ENCODE measurements at places on chromosomes 11 and 22.
A peak's percentile ranks its signal among the peaks of the same experiment; 100 is the strongest.

GRCh38 chr22:37378642-37379058 lies 48.6 kb downstream of the ELFN2 start:
- DNase-seq = no peak

- DNase-seq = no peak
Observed at GRCh38 chr22:33270596-33270995, 212.4 kb upstream of the SYN3 start.

DNA sequence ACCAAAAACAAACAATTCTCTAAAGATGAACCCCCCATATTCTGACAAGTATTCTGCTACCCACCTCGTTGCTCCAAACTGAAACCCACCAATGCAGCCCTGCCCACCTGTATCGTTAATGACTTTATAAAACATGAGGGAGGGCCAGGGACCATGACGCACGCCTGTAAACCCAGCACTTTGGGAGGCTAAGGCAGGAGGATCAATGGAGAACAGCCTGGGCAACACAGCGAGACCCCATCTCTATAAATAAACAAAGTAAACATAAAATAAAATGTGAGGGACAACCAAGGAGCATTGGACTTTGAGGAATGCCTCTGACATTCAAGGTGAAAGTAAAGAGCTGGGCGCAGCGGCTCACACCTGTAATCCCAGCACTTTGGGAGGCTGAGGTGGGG lies 39.8 kb upstream of the ATXN10 start:
- DNase-seq = no peak

DNA sequence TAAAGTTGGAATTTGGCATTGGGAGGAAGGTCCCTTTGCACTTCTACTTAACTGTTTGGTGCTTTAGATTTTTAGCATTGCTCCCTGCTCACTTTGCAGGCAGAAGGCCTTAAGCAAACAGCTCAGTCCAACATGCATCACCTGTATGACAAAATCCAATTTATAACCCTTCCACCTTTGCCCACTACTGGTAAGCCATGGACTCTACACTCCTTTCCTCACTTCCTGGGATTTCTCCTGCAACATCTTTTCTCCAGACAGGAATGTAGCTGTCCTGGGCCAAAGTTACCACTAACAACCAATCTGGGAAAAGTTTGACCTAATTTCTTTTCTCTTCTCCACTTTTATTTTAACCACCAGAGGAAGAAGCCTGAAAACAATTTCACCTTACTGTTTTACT lies 1.8 kb upstream of the OR2D2 start:
- no peak for DNase-seq

DNA sequence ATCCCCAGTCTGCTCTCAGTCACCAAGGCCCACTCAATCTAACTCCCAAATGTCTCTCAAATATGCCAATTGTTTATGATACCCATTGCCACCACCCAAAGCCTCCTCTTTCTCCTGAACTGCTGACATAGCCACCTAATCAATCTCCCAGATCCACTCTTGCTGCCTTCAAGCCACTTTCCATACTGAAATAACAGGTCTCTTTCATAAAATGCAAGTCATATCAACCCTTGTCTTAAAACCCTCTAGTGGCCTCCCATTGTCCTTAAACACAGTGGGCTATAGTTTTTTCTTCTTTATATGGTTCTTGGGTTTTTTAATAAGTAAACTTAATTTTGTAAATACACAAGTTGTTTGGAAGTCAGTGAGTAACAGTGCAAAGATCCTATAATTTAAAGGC lies 155.2 kb upstream of the ZC3H12C start:
- DNase-seq = no peak

DNA sequence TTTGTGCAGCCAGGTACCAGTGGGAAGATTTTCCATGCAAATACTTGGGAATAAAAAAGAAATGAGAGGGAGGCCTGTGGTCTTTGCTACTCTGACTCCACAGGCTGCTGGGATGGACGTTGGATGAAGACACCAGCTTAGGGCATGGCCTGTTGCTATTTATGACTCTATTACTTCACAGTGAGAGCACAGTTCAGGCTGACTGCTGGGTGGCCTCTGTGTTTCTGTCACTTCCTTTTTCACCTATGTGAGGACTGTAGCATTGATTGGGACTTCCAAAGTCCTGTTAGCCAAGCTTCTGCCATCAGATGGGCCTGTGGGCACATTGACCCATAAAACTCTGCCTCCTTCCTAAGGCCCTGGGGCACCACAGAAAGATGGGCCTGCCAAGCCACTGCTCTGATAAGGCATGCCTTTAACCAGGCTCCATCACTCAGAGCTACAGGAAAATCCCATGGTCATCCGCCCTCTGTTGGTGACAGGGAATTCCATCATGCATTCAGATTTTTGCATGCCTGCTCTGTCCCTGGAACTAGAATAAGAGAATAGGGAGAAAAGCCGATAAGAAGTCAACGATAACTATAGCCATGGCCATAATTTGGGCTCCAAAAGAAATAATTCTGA lies 64.6 kb downstream of the KCNJ1 start:
- no peak for DNase-seq

DNA sequence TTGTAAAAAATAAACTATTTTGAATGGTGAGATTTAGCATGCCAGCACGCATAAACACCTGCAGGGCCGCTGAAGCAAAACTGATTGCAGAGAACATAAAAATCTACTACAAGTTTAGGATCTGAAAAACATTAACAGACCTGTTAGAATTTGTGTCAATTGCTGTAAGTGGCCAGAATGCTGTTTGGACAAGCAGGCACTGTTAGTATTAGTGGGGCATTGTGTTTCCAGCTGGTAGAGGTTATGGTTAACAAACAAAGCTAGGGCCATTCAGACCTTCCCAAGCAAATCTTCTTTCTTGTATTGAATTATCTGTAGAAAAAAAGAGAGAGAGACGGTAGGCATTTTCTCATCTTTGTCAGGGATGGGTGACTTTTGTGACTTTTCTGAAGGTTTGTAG lies 57.6 kb upstream of the OLFML1 start:
- DNase-seq = no peak

DNA sequence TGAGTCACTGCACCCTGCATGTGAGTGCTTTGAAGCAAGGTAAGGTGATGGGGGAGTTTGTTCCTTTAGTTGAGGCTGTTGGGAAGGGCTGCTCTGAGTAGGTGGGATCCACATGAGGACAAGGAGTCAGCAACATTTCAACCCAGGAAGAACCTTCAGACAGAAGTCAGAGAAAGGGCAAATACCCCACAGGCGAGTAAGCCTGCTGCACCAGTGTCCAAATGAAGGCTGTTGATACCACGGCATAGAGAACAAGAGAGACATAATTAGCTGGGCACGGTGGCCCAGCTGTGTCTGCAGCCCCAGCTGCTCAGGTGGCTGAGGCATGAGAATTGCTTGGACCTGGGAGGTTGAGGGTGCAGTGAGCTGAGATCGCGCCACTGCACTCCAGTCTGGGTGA lies 54.3 kb upstream of the CLMP start:
- DNase-seq = no peak

- peak; percentile 34 for DNase-seq
Observed at GRCh38 chr11:75429902-75430713, 2.9 kb downstream of the KLHL35 start.

- DNase-seq = no peak
Observed at GRCh38 chr22:19604711-19605268, 80.6 kb upstream of the CLDN5 start.

DNA sequence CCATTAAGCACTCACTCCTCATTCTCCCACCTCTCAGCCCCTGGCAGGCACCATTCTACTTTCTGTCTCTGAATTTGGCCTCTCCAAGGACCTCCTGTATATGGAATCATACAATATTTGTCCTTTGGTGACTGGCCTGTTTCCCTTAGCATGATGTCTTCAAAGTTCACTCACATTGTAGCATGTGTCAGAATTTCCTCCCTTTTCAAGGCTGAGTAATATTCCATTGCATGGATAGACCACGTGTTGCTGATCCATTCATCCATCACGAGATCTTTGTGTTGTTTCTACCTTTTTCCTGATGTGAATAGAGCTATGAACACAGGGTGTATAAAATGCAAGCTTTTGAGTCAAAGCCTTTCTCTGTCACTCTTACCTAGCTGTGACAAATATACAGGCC lies 11.6 kb downstream of the FADS2 start:
- DNase-seq = no peak

DNA sequence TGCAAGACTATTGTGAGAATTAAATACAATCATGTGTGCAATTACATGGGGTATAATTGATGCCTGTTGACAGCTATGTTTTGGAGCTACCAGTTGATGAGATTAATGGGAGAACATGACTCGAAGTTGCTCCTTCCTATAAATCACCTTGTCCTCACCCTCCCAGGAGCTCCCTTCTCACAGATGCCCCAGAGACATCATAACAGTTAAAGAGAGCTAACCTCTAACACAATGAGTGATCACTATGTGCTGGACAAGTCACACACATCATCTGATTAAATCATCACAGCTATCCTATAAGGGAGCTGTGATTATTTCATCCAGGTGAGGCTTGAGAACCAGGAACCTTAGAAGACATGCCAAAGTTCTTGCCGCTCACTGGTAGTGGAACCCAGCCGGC lies 394.2 kb downstream of the NTM start:
- DNase-seq = no peak

DNA sequence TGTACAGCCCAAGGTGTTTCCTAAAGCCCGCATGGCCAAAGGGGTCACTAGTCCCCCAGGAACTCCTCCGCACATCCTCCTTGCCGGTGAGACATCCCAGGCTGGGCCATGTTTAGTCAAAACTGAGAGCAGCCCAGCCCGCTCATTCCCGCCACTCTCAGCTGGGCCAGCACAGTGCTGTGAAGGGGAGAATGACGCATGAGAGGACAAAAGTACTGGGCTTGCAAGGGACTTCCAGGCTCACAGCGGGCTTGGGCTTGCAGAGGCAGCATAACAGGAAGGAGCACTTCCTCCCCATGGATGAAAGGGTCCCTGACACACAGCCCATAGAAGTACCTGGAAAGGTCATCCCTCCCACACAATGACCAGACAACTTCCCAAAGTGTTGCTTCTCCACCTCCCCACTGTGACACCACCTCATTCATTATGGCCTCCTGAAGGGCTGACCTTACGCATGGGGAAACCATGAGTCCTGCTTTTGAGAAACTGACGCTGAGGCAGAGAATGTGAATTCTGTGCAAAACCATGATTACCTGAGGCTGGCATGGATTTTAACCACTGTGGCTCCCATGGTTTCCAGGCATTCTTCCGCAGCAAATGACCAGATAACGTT lies 19.1 kb downstream of the ETS1 start:
- no peak for DNase-seq

- DNase-seq = no peak
Observed at GRCh38 chr11:35629914-35630313, 11.7 kb downstream of the FJX1 start.

DNA sequence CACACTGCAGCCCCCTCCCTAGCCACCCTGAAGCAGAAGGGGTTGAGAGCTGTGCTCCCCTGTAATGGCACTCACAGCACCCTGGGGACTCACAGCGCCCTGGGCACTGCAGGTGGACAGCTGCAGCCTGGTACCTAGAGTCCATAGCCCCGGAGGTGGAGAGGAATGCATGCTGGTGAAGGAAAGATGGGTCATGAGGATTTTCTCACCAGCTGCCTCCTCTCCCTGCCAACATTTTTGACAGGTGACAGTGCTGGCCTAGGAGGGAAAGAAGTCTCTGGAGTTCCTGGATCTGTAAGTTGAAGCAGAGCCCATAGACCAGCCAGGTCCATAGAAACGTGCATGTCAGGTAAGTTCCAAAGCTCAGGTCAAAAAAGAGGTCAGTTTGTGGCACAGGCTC lies 330.5 kb downstream of the TENM4 start:
- DNase-seq = no peak

- peak; percentile 54 for DNase-seq
Observed at GRCh38 chr11:17598700-17599459, 51.8 kb downstream of the OTOG start.

GRCh38 chr22:38737302-38738060 lies 18.3 kb downstream of the SUN2 start:
- DNase-seq = no peak

GRCh38 chr11:129530154-129530895 lies 154.7 kb downstream of the BARX2 start:
- DNase-seq = no peak

DNA sequence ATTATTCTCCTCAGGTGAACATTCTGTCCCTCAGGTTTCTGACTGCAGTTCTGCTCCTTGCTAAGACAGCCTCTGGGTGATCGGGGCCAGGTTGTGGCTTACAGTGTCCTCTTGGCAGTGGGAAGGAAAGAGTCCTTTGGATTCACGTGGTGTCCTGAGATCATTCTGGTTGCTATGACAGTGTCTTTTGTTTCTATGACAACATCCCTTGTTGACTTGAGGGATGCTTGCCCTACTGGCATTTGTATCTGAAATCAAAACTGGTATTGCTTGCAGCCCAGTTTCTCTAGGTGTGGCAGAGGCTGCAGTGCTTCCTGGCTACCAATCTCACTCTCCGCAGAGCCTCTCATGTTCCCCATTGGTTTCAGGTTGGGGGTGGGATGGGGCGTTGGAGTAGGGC lies 151.8 kb upstream of the CCDC90B start:
- no peak for DNase-seq

- DNase-seq = no peak
Observed at GRCh38 chr11:64263021-64263946, 12.0 kb downstream of the PLCB3 start.

DNA sequence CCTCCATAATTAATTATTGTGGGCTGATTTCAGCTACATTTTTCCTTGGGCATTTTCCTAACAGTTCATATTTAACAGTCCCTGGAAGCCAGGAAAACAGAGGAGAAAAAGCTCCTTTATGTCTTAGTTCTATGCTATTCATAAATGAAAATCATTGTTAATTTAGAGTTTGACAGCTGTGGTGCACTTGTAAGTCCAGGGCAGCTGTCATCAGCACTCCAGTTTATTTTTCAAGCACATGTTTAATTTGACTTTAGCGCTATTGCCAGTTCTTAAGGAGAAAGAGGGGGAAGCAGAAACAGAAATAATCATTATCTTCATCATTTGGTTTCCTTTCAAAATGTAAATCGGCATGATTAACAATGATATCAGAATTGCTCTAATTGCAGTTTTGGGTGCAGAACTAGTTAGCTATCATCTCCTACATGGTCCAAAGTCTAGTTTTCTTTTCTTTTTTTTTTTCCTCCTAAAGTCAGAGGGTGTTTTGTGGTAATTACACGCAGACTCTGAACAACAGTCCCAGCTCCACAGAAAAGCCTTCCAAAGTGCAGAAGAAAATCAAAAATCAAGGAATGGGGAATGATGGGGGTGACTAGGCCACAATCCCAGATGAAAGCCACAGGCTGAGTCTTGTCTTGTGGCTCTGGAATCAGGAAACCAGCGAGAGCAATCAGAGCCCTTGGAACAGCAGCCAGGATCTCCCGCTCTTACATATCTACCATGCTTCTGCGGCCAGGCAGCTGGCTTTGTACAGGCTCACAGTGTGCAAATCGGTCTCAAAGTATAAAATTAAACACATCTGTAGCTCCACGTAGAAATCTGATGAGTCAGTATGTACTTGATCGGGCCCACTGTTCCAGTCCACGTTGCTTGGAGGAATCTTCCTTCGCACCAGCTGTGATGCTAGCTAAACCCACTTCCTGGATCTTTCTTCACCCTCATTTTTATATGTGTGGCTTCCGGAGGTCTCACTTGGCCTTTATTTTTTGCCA lies 91.9 kb downstream of the SPON1 start:
- DNase-seq = no peak

Data from stimulated activated CD4-positive, alpha-beta T cell treated with anti-CD3 and anti-CD28 coated beads, Interleukin-15, amount 100 ng/mL, for 1 hour (primary cell).